Activated CD8-positive, alpha-beta memory T cell treated with anti-CD3 and anti-CD28 coated beads, Interleukin-2, amount 50 U/mL, for 4 hours (primary cell): ENCODE measurements at places on chromosomes 11 and 22.

GRCh38 chr11:93735627-93736026 lies 5.7 kb downstream of the TAF1D start:
- DNase-seq = no peak

DNA sequence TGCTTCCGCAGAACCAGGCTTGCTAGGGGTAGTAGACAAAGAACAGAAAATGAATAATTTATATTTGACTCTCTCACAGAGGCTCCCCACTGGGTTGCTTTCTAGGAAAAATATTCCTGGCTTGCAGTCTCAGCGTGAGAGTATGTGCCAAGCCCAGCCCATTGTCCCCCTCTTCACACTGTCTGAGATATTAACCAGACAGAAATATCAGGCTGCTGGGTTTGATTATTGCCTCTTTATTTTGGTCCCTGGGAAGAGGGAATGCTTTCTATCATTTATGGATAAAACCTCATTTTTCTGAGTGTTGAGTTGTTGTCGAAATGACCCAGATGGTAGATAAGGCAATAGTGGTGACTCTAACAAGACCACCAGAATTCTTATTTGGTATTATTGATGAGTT lies 367.9 kb downstream of the METTL15 start:
- DNase-seq = no peak

GRCh38 chr11:18633256-18634139 lies 644 bp downstream of the SPTY2D1 start:
- DNase-seq = no peak

DNA sequence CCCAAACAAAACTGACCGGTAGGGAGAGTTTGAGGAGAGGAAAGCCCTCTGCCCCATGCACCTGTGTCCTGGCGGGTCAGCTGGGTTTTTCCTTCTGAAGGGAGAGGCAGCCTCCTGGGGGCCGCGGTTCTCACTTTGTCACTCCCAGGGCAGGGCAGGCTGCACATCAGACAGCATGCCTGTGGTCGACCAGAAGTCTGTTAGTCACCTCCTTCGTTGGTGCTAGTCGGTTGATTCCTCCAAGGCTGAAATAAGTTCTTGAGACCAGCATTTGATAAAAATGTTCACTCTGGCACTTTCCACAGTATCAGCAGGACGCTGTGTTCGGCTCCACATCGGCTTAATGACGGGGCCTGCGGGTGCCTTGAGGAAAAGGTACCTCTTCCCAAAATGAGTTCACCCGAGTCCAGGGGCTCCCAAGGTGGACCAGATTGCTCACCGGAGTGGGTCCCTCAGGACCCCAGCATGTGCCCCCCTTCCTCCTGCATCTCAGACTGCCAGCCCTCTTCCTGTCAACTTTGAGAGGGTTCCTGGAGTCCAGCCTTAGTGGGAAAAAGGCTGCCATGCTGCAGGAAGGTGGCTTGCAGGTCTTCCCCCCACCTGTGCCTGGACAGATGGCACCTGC lies 373.7 kb upstream of the B3GAT1 start:
- no peak for DNase-seq

- no peak for DNase-seq
Observed at GRCh38 chr22:47333625-47334024, 571.2 kb downstream of the TBC1D22A start.

- DNase-seq = no peak
Observed at GRCh38 chr11:24623121-24623520, 126.3 kb downstream of the LUZP2 start.

- DNase-seq = no peak
Observed at GRCh38 chr22:23673826-23674690, 16.8 kb upstream of the RGL4 start.
